Astrocyte (in vitro differentiated cells and primary cell): ENCODE measurements at places on chromosomes 1 and 21.

- no peak for DNase-seq
Measured at GRCh38 chr1:228861832-228862180, 126.5 kb downstream of the RHOU start.

GRCh38 chr1:24018611-24019580, 38.8 kb upstream of the SRSF10 start:
- DNase-seq: peak; percentile 99

GRCh38 chr1:154463512-154463990, 38.5 kb upstream of the TDRD10 start:
- no peak for DNase-seq

DNA sequence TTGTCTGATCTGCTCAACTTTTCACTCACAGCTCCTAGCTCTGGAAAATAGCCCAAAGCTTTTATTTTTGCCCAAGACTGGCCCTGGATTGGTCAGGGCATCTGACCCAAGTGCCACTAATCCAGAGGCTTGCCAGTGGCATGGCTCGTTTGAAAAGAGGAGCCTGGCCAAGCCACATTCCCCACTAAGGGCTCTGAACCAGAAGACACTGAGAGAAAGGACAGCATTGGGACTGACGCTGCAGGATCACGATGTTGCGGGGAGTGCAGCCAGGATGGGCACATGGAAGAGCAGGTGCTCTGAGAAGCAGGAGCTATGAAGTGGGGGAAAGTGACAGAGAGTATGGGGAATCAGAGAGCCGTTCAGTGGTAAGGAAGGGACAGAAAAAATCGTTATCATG, 44.9 kb upstream of the TSPAN2 start:
- no peak for DNase-seq

DNA sequence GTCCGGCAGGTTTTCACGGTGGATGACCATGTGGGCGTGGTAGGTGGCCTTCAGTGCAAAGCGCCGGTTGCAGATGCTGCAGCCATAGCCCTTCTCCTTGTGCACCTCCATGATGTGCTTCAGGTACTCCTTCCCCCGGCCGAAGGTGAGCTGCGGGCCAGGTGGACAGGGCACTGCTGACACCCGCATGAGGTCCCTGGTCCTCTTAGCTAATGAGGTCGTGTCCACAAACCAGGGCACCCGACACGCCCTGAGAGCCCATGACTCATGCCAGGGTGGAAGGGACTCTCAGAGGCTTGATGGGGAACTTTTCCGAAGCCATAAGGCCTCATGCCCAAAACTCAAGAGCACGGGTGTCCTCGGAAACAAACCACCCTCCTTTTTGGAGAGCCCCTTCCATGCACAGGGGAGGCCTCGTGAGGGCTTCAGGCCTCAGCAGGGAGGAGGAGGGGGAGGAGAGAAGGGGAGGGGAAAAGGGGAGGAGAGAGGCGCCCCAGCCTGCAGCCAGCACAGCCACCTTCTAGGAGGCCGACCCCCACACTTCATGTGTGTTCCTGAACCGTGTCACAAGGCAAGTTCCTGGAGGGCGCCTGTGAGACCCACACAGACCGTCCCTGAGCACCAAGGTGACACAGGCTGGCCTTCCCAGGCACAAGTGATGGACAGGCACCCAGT, 54.4 kb upstream of the RIPK4 start:
- no peak for DNase-seq

DNA sequence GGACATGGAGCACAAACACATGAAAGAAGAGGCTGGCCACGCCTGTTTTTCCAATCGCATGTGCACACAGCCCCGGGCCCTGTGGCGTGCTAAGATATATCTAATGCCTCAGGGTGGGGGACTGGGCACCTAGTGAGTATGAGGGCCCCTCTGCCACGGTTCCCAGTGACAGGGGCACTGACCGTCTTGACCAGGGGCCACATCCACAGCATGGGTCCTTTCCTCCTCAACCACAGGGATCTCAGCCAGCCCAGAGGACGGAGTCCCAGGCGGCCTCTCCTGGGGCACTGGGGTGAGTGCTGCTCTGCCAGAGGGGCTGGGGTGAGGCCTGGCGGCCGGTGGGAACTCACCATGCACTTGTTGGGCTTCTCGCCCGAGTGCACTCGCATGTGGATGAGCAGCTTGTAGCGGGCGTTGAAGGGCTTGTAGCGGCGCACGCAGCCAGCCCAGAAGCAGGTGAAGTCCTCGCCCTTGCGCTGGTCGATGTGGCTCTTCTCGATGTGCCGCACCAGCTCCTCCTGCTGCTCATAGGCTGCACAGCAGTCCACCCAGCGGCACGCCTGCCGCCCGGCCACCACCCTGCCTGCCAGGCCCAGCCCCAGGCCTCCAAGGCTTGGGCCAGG, 134.7 kb downstream of the DMRTB1 start:
- DNase-seq: no peak

- DNase-seq: peak; percentile 32
Measured at GRCh38 chr1:168136709-168137514, at the start of gene GPR161. GPR161 (minus strand) TSS chr1:168136930; CDS start chr1:168104850, 32,080 bp downstream.

DNA sequence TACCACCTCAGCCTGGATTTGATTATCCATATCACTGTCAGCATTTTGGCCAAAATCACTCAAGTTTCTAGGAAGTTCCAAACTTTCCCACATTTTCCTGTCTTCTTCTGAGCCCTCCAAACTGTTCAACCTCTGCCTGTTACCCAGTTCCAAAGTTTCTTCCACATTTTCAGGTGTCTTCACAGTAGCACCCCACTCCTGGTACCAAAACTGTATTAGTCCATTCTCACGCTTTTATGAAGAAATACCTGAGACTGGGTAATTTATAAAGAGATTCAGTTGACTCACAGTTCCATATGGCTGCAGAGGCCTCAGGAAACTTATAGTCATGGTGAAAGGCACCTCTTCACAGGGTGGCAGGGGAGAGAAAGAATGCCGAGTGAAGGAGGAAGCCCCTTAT, 39.4 kb downstream of the STXBP3 start:
- no peak for DNase-seq

- no peak for DNase-seq
Measured at GRCh38 chr21:31556662-31557061, 102.8 kb upstream of the SOD1 start.

DNA sequence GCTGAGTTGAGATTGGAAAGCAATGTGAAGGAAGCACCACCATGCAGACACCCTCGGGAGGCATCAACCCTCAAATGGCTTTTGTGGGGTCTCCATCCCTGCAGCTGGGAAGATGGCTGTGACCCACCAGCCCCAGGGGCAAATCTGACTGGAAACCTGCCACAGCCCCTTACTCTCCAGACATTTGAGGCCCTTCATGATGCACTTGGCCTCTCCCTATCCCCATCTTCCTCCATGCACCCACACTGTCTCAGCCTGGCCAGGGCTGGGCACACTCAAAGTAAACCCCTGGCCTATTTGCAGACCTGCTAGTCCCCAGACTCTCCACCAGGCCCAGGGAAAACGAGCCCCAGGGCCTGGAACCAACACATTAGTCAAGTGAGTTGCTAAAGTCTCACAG, 205.2 kb downstream of the MATN1 start:
- DNase-seq: no peak

GRCh38 chr1:187051618-187052232, 223.0 kb downstream of the PLA2G4A start:
- peak; percentile 11 for DNase-seq
